ENCODE measurements at places on chromosomes 12 and 14. TPM values are rescaled to one million over a fixed set of nuclear protein-coding genes. Genes with fewer than 3 reads are reported as not detected.

KRT4 gene
- 7.2 TPM for polyA plus RNA-seq

EPYC gene
- polyA plus RNA-seq: 0.40 TPM

RILPL2 gene
- polyA plus RNA-seq: 3.3 TPM

DNA sequence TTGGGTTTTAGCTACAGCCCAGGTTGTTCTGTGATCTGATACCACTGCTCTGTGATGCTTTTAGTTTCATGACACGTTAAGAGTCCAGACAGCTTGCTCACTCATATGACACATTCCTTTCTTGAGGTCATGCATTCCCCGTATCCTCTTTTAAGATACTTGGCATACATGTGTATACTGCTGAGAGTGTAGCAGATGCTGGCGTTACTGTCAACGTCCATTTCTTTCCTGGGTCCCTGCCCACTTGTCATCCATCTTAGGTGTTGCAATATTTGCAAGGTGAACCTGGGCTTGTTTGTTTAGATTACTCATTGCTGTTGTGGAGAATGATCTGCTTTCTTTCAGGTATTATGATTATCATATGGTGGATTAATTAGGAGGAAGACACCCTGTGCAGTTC, 9.1 kb upstream of the EMP1 start:
- no peak for DNase-seq
- no peaks in the 10 kb centered on the region for H3K4me1 ChIP-seq
- peak overlapping the region; percentile 54 for H3K27ac ChIP-seq
- H3K27me3 ChIP-seq: no peaks in the 10 kb centered on the region
- no peaks in the 10 kb centered on the region for H3K36me3 ChIP-seq
- H3K4me3 ChIP-seq: no peak overlapping the region

- H3K4me3 ChIP-seq: no peak overlapping the region
- H3K27me3 ChIP-seq: no peaks in the 10 kb centered on the region
- DNase-seq: no peak
Observed at GRCh38 chr14:63650256-63650952, 8.7 kb upstream of the WDR89 start.

GRCh38 chr12:131862994-131863710, 31.3 kb upstream of the ULK1 start:
- no peaks in the 10 kb centered on the region for H3K36me3 ChIP-seq
- H3K4me1 ChIP-seq: peaks cover 21% of the 10 kb centered on the region
- H3K27ac ChIP-seq: no peak overlapping the region
- H3K27me3 ChIP-seq: no peaks in the 10 kb centered on the region

GRCh38 chr12:40015345-40015744, 90.5 kb downstream of the SLC2A13 start:
- no peak overlapping the region for H3K27ac ChIP-seq
- H3K4me3 ChIP-seq: no peak overlapping the region
- no peaks in the 10 kb centered on the region for H3K4me1 ChIP-seq
- H3K36me3 ChIP-seq: no peaks in the 10 kb centered on the region

DNA sequence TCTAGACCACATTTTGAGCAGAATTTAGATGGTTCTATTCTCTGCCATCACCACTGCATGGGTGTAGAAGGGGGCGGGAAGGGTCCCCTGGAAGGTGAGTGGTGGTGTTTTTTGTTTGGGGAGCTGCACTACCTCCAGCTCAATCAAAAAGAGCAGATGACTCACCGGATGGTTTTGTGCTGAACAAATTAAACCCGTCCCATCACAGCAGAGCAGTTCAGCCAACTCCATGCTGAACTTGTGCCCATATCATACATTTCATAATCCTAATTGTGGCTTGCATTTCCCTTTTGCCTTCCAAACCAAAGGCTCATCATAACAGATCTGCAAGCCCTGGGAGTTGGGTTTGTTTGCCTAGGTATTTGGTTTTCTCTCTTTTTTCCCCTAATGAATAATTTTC, 53.0 kb upstream of the RPH3A start:
- no peaks in the 10 kb centered on the region for H3K36me3 ChIP-seq
- no peak overlapping the region for H3K4me3 ChIP-seq
- H3K4me1 ChIP-seq: no peaks in the 10 kb centered on the region
- DNase-seq: no peak

DNA sequence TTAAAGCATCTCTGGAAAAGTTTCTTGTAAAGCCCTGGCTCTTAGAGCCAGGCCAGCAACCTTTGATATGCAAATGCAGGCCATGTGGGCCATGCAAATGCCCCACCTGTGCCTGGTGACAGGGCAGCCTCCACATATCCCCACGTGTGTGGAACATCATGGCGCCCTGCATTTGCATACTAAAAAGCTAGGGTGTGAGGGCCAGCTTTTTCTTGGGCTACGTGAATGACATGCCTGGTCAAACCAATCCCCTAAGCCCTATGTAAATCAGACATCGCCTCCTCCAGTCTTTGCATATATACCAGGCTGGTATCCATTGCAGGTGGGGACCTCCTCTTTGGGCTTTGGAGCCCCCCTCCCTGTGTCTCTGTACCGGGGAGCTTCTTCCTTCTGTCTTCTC, 6.4 kb downstream of the CSRP2 start:
- H3K27ac ChIP-seq: no peak overlapping the region
- no peaks in the 10 kb centered on the region for H3K36me3 ChIP-seq
- no peak overlapping the region for H3K4me3 ChIP-seq
- H3K4me1 ChIP-seq: peaks cover 16% of the 10 kb centered on the region
- DNase-seq: no peak
- no peaks in the 10 kb centered on the region for H3K27me3 ChIP-seq

DNA sequence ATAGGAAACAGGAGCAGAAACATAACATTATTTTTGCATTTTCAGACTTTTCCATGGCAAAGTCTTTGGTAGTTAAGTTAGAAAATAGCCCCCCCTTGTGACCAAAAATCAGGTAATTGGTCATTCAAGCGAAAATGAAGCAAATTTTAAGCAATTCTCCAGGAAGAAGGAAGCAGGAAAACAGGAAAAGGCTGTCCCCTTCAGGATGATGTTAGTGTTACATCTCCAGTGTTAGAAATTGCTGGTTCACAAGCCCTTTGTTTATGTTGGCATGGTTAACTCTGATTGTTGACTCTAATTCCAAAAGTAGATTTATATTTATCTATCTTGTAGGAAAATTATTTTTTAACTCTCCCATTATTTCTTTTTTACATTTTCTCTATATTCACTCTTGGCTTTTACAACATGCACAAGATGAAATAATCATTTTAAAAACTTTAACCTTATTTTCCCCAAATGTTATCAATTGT, 18.8 kb upstream of the GAS2L3 start:
- no peaks in the 10 kb centered on the region for H3K27me3 ChIP-seq
- H3K4me3 ChIP-seq: no peak overlapping the region
- H3K4me1 ChIP-seq: no peaks in the 10 kb centered on the region
- DNase-seq: peak; percentile 88

GRCh38 chr14:73751157-73751691, 37.0 kb upstream of the PNMA1 start:
- H3K4me3 ChIP-seq: no peak overlapping the region
- peak overlapping the region; percentile 89 for H3K27ac ChIP-seq
- H3K36me3 ChIP-seq: no peaks in the 10 kb centered on the region
- peaks cover 77% of the 10 kb centered on the region for H3K4me1 ChIP-seq
- DNase-seq: no peak

DNA sequence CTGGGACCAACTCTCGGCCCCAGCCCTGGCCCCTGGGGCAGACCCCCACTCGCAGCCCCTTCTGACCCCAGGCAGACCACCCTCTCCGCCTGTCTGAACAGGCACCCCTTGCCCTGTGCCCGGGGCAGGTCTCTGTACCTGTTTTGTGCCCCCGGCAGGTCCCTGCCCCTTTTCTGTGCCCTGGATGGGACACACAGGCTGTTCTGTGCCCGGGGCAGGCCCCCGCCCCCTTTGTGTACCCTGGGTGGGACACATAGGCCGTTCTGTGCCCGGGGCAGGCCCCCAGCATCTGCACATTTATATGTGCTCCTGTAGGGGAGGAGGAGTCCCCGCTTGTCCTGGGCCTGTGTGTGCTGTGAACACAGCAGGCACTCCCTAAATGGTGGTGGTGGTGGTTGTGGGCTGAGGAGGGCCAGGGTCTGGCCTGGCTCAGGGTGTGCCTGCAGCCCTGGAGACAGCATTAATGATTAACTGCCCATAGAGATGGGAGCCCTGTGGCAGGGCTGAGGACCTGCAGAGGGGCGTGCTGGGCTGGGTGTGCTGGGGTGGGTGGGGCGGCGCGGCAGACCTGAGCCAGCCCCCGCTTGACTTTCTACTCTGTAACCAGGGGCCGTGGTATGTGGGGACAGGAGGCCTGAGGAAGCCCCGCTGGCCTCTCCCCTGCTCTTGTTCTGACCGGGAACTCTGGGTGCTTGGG, 3.7 kb downstream of the FBRSL1 start:
- DNase-seq: peak; percentile 80
- H3K27me3 ChIP-seq: no peaks in the 10 kb centered on the region
- no peak overlapping the region for H3K4me3 ChIP-seq
- no peaks in the 10 kb centered on the region for H3K36me3 ChIP-seq
- peaks cover 60% of the 10 kb centered on the region for H3K4me1 ChIP-seq

DNA sequence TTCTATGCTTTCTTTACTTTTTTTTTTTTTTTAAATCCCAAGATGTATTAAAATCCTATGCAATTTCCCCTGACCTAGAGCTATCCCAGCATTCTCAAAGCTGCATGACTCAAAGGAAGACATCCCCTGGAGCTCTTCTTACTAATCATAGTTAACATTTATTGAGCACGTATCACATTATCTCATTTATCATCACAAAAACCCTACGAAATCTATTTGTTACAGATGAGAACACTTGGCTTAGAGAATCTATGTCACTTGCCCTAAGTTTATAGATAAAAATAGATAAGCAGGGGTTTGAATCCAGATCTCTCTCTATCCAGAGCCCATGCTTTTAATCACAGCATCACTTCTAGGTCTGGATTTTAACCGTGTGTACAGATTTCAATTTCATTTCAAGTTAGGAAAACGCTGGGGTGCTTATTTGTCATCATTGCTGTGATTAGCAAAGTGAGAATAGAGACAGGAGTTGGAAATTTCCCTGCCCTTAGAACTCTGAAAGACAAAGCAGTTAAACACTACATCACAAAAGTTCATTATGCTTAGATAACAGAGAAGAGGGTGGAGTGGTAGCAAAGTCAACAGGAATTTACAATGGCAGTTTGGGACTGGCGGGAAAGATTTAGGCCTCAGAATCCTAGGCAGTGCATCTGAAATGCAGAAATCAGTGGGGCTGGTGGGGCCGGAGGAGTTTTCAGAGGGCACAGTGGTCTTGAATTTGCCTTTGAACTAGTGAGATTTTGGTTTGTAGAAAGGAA, 177.7 kb upstream of the FRMD6 start:
- H3K27ac ChIP-seq: no peak overlapping the region
- peaks cover 11% of the 10 kb centered on the region for H3K4me1 ChIP-seq
- no peak overlapping the region for H3K4me3 ChIP-seq
- H3K36me3 ChIP-seq: no peaks in the 10 kb centered on the region
- DNase-seq: no peak

- H3K27me3 ChIP-seq: no peaks in the 10 kb centered on the region
- no peak overlapping the region for H3K4me3 ChIP-seq
- H3K36me3 ChIP-seq: no peaks in the 10 kb centered on the region
Observed at GRCh38 chr12:52403561-52403960, 2.6 kb downstream of the KRT82 start.

GRCh38 chr12:4118017-4118510, 155.5 kb upstream of the CCND2 start:
- H3K4me1 ChIP-seq: peaks cover 3% of the 10 kb centered on the region
- no peaks in the 10 kb centered on the region for H3K36me3 ChIP-seq
- no peaks in the 10 kb centered on the region for H3K27me3 ChIP-seq
- DNase-seq: peak; percentile 21
- H3K4me3 ChIP-seq: no peak overlapping the region

- H3K27me3 ChIP-seq: no peaks in the 10 kb centered on the region
- peak; percentile 42 for DNase-seq
- peaks cover 5% of the 10 kb centered on the region for H3K4me1 ChIP-seq
- H3K27ac ChIP-seq: no peak overlapping the region
Observed at GRCh38 chr14:34693228-34693939, 21.0 kb downstream of the CFL2 start.

All from hepatocyte (in vitro differentiated cells).